ENCODE measurements at places on chromosomes 7 and 10.
A peak's percentile ranks its signal among the peaks of the same experiment; 100 is the strongest.

DNA sequence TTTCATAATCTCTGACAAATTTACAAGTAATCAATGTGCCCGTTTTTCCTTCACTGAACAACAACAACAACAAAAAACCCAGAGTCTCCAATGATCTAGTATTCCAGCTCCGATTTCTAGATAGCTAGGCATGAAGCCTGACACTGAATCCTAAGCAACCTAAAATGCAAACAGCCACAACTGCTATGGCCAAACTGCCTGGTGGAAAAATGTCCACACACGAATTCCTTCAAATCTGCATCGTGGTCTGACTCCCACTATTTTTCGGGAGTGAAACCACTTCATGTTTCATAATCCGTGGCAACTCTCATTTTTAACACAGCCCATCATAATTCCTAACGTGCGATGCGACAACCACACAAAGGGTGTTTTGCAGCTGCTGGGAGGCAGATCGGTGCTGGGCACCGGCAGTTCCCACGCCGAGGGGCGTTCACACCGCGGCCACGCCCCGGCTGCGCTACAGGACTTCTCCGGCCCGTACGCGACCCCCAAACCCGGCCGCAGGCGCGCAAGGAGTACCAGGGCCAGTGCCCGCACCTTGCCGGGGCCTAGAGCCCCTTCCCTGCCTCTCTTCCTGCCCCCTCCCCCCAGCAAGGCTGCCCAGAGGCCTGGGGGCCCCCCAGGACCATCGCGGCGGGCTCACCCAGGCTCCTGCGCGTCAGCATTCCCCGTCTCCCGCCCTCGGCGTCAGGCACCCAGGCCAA, 814 bp downstream of the RUFY2 start:
- DNase-seq: peak; percentile 52

DNA sequence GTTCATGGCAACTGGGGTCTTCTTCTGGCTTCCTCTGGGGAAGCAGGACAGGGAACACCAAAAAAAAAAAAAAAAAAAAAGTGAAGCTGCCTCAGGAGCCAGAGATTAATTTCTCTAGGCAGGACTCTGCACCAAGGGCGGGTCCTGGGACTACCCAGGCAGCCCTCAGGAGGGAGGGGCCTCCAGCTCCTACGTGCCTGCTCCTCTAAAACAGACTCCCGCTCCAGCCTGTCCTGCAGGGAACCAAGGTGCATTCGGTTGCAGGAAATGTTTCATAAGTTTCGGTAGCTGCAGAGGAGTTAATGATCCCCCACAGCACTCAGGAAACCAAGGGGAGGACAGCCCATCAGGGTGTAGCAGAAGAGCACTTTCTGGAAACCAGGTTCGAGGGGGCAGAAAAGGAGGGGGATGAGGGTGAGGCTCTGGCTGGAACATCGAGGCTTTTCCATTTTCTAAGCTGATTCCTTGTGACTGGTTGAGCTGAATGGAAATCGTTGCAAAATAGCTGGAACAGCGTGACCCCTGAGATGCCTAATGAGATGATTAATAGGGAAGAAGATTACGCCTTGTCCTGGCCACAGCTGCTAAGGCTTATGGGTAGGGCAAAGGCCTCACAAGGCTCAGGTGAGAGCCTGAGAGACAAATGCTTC, 84.2 kb downstream of the STRA8 start:
- no peak for DNase-seq

- DNase-seq: no peak
These were observed 788.4 kb upstream of the SORCS1 start for GRCh38 chr10:107952649-107953556.

- peak; percentile 38 for DNase-seq
These were observed 255.7 kb upstream of the MKLN1 start for GRCh38 chr7:131071786-131072504.

GRCh38 chr10:121462281-121462680, 136.0 kb downstream of the FGFR2 start:
- no peak for DNase-seq

DNA sequence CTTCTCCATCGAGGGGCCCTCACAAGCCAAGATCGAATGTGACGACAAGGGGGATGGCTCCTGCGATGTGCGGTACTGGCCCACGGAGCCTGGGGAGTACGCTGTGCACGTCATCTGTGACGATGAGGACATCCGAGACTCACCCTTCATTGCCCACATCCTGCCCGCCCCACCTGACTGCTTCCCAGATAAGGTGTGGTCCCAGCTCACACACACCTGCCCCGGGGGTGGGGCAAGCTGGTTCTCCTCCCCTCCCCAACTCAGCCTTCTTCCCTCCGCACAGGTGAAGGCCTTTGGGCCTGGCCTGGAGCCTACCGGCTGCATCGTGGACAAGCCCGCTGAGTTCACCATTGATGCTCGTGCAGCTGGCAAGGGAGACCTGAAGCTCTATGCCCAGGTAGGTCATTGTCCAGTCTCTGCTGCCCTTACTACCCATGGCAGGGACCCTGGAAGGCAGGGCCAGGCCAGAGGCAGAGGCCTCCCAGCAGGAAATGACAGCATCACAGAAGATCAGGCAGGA, 11.0 kb downstream of the FLNC start:
- DNase-seq: no peak

GRCh38 chr10:24920907-24921881, 31.2 kb downstream of the PRTFDC1 start:
- DNase-seq: peak; percentile 76

- no peak for DNase-seq
These were observed 32.5 kb upstream of the EIF4H start for GRCh38 chr7:74141705-74142104.

DNA sequence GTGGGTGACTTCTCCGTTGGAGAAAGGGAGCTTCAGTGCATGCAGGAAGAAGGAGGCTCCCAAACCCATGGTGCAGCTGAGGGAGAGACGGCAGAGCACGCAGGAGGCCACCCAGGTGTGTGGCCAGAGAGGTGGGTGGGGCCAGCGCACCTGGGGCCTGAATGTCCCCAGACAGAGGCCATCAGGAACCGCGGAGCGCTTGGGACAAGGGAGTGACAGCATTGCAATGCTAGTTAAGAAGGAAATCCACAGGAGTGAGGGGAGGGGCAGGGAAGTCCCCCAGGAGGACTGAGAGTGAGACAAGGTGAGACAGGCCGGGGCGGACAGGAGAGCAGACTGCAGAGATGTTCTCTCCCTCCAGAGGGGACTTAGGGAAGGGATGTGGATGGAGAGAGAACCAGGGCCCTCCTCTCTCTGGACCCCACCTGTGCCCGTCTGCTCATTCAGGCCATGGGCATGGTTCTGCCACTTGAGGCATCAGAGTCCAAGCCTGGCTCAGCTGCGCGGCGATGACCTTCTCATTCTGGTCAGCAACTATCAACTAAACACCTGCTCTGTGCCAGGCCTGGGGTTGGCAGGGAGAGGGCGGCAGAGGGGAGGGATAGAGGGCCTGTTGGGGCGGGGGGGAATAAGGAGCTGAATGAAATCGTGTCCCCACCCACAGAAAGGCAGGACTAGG, 69.4 kb upstream of the COL13A1 start:
- no peak for DNase-seq

GRCh38 chr7:36473454-36474282, 84.0 kb downstream of the ANLN start:
- DNase-seq: peak; percentile 30

- DNase-seq: no peak
These were observed 144.3 kb downstream of the ANKRD30A start for GRCh38 chr10:37269554-37270256.

DNA sequence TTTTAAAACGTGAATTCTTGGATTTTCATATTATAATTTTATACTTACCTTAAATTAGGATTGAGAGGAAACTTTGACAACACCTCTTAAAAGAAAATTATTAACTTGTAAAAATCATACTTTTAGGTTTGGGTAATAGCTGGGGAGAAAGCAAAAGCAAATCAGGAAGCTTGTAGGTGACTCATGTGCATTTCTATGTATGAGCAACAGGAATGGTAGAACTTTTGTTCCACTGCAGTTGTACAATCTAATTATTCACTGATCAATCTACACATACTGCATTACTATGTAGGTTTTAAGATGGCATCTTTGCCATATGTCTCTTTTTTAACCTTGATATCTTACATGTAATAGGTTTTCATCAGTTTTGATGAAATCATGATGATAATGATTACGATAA, 223.2 kb downstream of the PRKG1 start:
- no peak for DNase-seq

DNA sequence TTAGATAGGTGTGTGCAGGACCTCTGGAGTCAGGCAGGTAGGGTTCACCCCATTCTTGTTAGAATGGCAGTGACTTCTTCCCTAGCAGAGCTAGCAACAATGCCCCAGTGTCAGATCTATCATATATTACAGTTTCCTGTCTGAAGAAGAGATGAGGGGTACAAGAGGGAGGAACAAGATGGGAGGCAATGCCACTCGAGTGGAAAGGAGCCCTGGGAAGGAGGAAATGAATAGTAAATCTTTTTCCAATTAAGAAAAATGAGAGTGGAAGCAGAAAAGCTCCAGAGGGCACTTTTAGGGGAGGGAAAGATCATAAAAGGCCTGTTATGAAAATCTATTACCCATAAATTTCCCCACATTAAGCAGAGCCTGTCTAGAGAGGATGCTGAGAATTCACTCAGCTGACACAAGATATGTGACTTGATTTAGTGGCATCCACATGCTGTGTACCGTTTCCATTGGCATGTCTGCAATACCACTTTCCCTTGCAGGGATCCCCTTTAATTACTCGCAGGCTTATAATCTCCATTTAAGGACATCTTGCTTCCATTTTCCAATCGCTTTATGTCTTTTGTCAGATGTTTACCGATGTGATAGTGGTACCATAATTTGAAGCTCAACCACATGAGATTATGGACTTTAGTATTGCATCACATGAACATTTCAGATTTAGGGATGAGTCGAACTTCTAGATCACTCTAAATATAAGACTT, 70.0 kb upstream of the AGBL3 start:
- DNase-seq: no peak

GRCh38 chr7:47638679-47639315, 56.9 kb upstream of the TNS3 start:
- no peak for DNase-seq

DNA sequence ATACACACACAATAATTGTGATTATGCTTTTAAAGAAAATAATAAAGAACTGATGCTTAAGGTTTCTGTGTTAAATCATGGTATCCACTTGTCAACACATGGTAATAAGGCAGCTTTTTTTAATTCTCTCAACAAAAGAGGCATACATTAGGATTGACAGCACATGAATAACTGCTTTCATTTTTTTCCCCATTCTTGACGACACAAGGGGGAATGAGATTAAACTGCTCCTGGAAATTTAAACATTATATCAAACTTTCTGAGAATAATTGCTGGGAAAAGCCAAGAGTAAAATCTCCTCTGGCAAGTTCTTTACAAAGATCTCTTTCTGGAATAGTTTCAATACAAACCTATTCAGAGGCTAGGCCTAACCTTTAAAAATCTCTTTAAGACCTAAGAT, 99.0 kb upstream of the GPR22 start:
- peak; percentile 93 for DNase-seq

GRCh38 chr7:16803881-16804673, 722 bp downstream of the AGR2 start:
- DNase-seq: no peak

- DNase-seq: no peak
These were observed 199.9 kb upstream of the GRB10 start for GRCh38 chr7:50982626-50983025.

GRCh38 chr10:82969405-82969804, 1094.4 kb downstream of the NRG3 start:
- DNase-seq: peak; percentile 10

DNA sequence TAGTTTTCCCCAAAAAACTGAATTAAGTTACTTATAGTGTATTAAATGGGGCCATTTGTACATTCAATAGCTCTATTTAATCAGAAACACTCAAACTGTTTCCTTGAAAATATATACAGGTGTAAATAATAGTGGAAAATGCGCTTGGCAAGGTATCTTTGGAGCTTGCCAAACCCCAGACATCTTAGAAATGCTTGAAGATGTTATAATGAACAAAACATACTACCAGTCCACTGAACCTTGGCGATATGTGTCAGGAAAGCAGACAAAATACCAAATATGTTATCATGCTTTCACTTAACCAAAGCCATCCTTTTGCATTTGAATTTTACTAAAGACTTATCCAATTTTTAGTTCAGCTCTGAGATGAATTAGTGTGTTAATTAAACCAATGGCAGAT, 352.7 kb upstream of the SEMA3A start:
- no peak for DNase-seq

GRCh38 chr7:76512941-76513816, 2.8 kb downstream of the UPK3B start:
- DNase-seq: no peak

GRCh38 chr10:124748166-124748565, 4.0 kb upstream of the FAM53B start:
- no peak for DNase-seq

All from foreskin melanocyte (primary cell).